ENCODE measurements at places on chromosomes 5 and 9.
A peak's percentile ranks its signal among the peaks of the same experiment; 100 is the strongest.

GRCh38 chr9:109557481-109557880 lies 59.4 kb upstream of the PTPN3 start:
- H3K4me1 ChIP-seq, result peaks cover 2% of the 10 kb centered on the region
- no peak for DNase-seq
- H3K27me3 ChIP-seq, result no peaks in the 10 kb centered on the region
- H3K4me3 ChIP-seq, result no peak overlapping the region

- no peak overlapping the region for H3K27ac ChIP-seq
- peaks cover 10% of the 10 kb centered on the region for H3K4me1 ChIP-seq
- H3K4me3 ChIP-seq, result no peak overlapping the region
- no peaks in the 10 kb centered on the region for H3K36me3 ChIP-seq
- no peaks in the 10 kb centered on the region for H3K27me3 ChIP-seq
- no peak for DNase-seq
These were observed 39.2 kb upstream of the GCNT4 start for GRCh38 chr5:75091597-75091996.

DNA sequence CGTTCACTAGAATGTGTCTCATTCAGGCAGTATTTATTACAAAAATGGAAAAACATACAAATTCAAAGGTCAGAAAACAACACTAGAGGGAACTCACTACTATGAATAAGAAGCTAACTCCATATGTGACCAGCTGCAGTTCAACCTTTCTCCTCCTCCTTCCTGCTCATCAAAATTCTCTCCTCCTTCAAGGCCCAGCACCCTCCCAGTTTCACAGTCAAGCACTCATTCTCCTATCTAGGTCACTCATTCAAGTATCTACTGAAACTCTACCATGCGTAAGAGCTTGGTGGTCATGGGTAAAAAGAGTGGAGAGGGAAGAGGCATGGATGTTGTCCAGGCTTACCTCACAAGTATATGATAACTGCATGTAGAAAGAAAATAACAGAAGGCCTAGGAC lies 27.7 kb downstream of the ECPAS start:
- no peaks in the 10 kb centered on the region for H3K27me3 ChIP-seq
- H3K4me3 ChIP-seq, result no peak overlapping the region
- peaks cover 8% of the 10 kb centered on the region for H3K4me1 ChIP-seq
- H3K36me3 ChIP-seq, result peaks cover 2% of the 10 kb centered on the region

DNA sequence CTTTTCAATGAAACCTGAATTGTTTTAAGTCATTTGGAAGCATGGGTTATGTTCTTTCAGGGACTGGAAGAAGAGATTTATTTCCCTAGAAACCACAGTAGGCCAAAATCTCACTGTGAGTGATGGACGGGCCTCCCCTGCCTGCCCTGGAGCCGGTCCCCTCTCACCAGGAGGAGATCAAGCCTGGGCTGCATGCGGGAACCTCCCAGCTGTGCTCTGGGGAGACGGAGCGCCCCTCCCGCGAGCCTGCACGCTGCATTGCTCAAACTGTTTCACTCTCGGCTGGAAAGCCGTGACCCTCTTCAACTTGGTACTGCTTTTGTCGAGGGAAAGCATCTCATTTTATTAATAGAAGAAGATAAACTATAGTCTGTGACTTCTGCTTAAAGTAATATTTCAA lies 85.4 kb downstream of the IRX2 start:
- no peak overlapping the region for H3K27ac ChIP-seq
- H3K4me3 ChIP-seq, result no peak overlapping the region
- no peaks in the 10 kb centered on the region for H3K36me3 ChIP-seq
- H3K4me1 ChIP-seq, result no peaks in the 10 kb centered on the region
- H3K27me3 ChIP-seq, result no peaks in the 10 kb centered on the region

DNA sequence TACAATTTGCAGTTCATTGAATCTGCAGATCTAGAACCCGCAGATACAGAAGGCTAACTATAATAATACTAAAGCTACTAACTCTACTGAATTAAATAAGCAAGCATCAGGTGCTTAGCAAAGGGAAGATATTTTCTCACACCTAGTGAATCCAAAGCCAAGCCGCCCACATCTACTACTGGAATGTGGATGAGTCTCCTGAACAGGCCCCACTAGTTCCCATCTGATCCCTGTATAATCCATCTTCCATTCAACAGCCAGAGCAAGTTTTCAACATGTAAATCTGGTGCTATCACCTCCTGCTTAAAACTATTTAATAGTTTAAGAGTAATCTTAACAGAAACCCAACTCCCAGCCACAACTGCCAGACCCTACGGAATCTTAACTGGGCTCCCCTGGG lies 18.9 kb downstream of the ARL15 start:
- H3K4me3 ChIP-seq, result no peak overlapping the region
- H3K27ac ChIP-seq, result no peak overlapping the region

DNA sequence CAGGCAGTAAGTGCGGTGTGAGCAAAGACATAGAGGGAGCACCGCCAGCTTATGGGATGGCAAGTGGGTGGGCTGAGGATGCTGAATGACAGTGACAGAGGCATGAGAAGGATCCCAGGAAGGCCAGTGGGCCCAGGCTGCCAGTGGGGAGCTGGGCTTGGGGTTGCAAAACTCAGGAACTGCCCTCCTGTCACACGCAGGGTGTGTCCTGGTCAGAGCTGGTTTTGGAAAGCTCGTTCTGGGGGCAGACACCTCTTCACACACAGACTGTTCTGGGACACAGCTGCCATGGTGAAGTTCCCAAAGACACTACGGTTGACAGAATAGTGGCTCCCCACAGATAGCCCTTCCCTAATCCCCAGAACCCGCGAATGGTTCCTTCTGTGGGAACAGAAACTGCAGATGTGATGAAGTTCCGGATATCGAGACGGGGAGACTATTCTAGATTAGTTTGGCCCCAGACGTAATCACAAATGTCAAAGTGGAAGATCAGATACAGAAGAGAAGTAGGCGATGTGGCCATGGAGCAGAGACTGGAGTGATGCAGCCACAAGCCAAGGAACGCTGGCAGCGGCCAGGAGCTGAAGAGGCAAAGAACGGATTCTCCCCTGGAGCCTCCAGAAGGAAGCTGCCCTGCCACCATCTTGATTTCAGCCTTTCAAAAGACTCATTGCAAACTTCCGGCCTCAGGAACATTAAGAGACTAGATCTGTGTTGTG lies 159.0 kb downstream of the COL23A1 start:
- no peak overlapping the region for H3K4me3 ChIP-seq
- H3K27ac ChIP-seq, result no peak overlapping the region
- no peaks in the 10 kb centered on the region for H3K36me3 ChIP-seq
- DNase-seq, result peak; percentile 9
- H3K27me3 ChIP-seq, result no peaks in the 10 kb centered on the region

DNA sequence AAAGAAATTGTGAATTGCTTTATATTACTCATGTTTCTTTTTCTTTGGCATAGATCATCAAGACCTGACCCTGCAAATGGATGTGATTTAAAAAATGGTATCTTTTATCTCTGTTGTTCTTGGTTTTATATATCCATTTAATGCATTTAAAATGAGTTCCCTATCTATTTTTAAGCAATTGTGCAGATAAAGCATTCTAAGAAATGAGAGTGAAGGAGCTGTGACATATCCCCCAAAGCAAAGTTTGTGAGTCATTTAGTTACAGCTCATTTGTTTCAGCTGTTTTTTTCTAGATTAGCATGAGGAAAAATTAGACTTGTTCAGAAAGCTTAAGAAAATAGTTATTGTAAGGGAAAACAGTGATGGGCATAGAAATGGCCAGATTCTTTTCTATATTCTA lies 7.6 kb upstream of the ELOVL7 start:
- peaks cover 74% of the 10 kb centered on the region for H3K27me3 ChIP-seq
- H3K4me3 ChIP-seq, result no peak overlapping the region
- no peak overlapping the region for H3K27ac ChIP-seq
- no peak for DNase-seq
- H3K36me3 ChIP-seq, result no peaks in the 10 kb centered on the region

DNA sequence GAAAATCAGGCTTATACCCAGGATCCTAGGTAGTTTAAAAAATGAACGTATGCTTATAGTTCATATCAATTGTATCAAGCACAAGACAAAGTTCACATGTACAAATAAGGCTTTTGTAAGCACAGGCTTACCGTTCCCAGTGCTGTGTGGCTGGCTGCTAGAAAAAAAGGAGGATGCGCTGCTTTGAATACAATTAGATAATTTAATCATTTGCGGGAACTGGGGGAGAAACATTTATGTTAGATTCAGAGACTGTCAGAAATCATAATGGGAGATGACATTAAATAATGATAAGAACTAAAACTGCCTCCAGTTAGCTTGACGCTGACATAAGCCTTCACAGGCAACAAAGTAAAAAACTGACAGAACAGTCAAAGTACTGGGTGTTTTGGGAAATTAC lies 93.2 kb downstream of the FNBP1 start:
- no peak overlapping the region for H3K4me3 ChIP-seq
- H3K36me3 ChIP-seq, result peaks cover 13% of the 10 kb centered on the region
- no peaks in the 10 kb centered on the region for H3K27me3 ChIP-seq
- no peak for DNase-seq
- H3K27ac ChIP-seq, result no peak overlapping the region

All from endodermal cell (in vitro differentiated cells).